ENCODE measurements at places on chromosomes 1 and 21.
A peak's percentile ranks its signal among the peaks of the same experiment; 100 is the strongest.

- DNase-seq, result no peak
Measured at GRCh38 chr1:41658431-41659158, 174.1 kb upstream of the EDN2 start.

DNA sequence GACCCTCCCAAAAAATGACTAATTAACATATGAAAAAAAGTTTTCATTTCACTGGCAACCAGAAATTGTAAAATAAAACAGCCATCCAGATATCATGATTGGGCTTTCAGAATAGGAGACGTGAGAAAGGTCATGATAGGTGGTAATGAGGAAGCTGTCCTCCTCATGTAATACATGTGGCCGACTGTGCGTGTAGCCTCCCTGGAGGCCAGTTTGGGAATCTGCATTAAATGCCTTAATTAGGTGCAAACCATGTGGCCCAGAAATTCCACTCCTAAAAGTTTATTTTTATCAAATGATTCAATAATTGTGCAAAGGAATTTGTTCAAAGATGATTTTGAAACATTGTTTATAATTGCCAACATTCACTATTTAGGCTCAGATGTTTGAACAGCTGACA, 127.6 kb upstream of the C1orf105 start:
- no peak for DNase-seq

DNA sequence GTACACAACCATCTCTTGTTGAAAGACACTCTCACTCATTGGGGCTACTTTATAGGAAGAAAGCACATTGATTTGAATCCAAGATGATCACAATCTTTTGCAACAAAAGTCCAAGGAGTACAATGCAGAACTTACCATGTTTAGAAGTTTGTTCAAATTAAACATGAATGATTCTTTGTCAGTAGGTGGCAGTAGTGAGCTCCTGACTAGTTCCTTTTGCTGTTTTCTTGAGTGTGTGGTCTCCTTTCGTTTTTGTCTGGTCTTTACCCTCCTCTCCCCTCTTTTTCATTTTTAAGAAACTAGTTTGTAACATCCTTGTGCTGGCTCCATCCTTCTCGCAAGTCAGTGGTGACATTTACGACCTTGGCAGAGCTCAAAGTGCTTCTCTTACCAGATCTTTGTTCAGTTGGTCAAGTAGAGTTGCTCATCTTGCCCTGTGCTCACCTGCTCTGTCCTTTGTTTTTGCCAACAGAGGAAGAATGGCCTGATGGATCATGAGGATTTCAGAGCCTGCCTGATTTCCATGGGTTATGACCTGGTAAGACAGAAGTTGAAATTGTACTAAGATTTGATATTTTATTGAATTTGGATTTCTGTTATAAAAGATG, 35.7 kb upstream of the MTR start:
- DNase-seq, result peak; percentile 5

DNA sequence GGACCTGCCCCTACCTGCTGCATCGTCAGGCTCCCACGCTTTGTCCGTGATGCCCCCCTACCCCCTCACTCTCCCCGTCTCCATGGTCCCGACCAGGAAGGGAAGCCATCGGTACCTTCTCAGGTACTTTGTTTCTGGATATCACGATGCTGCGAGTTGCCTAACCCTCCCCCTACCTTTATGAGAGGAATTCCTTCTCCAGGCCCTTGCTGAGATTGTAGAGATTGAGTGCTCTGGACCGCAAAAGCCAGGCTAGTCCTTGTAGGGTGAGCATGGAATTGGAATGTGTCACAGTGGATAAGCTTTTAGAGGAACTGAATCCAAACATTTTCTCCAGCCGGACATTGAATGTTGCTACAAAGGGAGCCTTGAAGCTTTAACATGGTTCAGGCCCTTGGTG, 8.9 kb downstream of the SPATA46 start:
- DNase-seq, result no peak

DNA sequence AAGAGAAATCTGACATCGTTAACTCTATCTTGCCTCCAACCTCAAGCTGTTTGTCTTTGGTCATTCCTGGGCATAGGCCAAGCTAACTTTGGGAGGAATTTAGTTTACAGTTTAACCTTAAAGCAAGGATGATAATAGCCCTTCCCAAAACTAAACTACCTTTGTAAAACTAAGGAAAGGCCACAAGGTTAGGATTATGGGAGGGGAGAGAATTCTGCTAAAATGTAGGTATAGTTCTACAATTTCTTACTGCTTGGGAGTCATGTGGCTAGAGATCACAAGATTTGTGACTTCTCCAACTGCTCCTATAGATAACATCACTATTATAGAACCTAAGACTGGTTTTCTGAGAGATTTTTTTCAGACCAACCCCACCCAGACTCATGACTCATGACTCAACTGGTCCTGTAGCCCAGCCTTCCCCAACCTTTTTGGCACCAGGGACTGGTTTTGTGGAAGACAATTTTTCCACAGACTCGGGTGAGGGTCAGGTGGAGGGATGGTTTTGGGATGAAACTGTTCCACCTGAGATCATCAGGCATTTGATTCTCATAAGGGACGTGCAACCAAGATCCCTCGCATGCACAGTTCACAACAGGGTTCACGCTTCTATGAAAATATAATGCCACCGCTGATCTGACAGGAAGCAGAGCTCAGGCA, 70.7 kb upstream of the MUTYH start:
- DNase-seq, result no peak

GRCh38 chr21:45862543-45863207, 118.9 kb upstream of the COL6A1 start:
- DNase-seq, result no peak

DNA sequence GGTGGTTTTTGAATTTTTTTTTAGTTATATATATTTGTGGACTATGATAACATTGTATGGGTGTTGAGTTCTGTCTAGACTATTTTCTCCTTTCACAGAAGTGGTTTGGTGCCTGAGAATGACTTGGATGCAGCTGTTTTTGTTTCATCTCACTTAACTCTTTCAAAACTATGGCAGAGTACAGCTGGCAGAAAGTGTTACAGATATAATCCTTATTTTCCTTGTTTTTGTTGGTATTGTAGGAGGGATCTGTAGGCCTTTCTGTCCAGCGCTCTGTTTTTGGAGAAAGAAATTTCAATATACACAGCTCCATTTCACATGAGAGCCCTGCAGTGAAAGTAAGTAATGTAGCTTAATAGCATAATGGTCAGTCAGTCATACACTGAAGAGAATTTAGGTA, 13.1 kb downstream of the CDC7 start:
- DNase-seq, result no peak

DNA sequence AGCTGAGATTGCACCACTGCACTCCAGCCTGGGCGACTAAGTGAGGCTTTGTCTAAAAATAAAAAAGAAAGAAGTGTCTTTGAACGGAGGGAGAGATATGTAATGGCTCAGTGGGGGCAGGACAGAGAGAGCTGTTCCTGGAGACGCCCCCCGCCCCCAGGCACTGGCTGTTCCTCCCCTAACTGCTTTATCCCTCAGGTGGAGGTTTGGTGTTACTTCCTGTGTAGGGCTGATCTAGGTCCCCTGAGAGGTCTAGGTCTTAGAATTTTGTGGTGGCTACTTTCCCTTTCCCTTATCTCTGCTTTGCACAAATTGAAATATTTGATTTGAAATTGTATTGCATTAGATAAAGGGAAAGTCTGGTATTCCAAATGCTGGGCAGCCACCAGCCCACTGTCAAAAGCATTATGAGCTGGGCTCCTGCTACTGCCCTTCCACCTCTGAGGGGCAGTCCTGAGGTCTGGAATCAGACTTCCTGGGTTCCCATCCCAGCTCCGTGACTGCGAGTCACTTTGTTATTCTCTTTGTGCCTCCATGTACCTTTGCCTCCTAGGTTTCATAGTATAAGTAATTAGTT, 134.8 kb upstream of the KIF26B start:
- no peak for DNase-seq

GRCh38 chr1:231903586-231904081, 277.0 kb downstream of the DISC1 start:
- no peak for DNase-seq

- peak; percentile 12 for DNase-seq
Measured at GRCh38 chr1:89451011-89451410, 73.6 kb upstream of the LRRC8B start.

DNA sequence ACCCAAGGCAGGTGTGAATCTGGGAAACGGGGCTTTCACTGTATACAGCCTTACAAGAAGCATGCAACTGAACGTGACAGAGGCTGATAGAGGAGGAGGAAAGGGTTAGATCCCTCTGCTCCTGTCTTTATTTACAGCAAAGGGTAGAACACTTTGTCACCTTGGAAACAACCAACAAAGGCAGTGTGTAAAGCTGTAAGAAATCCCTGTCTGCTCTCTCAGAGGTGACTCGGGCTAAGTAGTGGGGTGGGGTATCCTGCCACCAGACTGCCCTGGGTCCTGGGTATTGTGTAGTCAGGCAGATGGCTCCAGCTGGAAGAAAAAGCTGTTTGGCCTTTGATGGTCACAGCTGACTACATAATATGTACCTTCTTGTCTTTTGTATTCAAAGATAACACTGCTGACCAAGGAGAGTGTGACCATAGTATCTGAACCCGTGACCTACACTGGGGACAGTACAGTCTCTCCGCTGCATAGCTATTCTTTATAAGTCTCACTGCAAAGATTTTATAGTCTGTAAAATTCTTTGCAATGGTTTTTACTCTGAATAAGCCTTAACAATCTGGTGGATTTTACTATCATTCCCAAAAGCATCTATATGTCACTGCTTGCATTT, 22.1 kb upstream of the POU2F1 start:
- no peak for DNase-seq

DNA sequence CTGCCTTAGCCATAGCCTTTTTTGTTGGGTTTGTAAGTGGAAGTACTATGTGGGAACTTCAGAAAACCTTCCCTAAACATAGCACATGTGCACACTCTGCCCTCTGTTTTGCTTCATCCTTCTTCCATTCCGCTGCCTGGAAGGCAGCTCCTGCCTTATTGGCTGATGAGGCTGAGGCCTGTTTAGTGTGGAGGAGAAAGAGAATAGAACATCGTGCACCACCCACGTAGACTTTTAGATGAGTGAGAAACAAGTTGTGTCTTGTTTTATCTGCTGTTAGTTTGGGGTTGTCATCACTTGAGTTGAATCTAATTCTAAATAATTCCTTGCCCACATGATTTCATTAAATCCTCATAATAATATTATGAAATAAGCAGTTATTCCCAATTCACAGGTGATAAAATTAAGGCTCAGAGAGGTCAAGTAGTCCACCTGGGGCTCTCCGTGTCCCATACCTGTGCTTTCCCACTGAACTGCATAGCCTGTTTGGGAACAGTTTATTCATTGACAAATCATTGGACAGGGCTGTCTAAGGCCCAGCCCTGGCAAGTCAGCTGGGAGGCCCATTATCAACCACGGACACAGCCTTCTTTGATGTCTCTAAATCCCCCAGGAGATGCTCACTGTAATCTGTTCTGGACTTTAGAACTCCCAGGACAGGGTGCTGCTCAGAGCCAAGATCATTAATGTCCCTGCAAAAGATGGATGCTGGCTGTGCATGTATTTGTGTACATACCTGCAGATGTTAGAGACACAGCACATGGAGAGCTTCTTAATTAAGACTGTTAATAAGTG, 93.0 kb downstream of the ABCA4 start:
- no peak for DNase-seq

- DNase-seq, result no peak
Measured at GRCh38 chr21:43578677-43579303, 80.5 kb downstream of the HSF2BP start.

- DNase-seq, result peak; percentile 43
Measured at GRCh38 chr1:169484683-169485430, 887 bp downstream of the SLC19A2 start.

DNA sequence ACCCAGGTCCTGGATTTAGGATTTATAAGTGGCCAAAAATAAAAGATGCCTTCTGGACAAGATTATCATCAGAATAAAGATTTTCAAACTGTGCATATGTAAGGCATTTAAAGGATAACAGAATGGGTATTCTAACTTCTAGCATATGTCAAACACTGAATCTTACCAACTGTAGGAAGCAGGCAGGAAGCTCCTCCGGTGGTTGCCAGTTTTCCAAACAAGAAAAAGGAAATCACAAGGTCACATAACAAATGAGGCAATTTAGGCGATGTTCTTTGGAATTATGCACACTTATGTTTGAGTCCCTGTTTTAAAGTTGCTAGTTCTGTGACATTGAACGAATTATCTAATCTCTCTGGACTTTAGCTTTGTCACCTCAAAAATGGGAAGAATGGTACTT, 48.9 kb downstream of the ATP6V1G3 start:
- no peak for DNase-seq

- no peak for DNase-seq
Measured at GRCh38 chr21:21559285-21560045, 561.3 kb downstream of the NCAM2 start.

DNA sequence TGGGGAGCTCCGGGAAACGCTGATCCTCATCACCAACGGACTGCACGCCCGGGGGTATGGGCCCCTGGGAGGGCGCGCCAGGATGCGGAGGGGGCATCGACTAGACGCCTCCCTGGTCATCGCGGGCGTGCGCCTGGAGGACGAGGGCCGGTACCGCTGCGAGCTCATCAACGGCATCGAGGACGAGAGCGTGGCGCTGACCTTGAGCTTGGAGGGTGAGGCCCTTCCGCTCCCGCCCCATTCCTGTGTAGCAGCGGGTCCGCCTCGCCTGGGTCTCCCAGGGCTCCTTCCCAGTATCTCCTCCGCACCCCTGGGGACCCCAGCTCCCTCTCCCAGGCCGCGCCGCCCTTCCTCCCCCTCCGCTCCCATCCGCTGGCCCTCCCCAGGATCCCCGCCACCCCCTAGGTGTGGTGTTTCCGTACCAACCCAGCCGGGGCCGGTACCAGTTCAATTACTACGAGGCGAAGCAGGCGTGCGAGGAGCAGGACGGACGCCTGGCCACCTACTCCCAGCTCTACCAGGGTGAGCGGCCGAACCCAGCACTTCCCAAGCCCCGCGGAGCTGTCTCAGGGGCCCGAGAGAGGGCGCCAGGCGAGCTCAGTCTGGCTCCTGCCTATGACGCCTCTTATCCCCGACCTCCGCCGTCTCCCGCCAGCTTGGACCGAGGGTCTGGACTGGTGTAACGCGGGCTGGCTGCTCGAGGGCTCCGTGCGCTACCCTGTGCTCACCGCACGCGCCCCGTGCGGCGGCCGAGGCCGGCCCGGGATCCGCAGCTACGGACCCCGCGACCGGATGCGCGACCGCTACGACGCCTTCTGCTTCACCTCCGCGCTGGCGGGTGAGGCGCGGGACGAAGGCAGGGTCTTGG, 5.0 kb downstream of the HAPLN2 start:
- peak; percentile 59 for DNase-seq

GRCh38 chr1:32466761-32467160, 1.9 kb downstream of the ZBTB8B start:
- DNase-seq, result no peak

- DNase-seq, result no peak
Measured at GRCh38 chr1:63407002-63407401, 39.6 kb downstream of the ALG6 start.
